ENCODE measurements at places on chromosomes 11 and 22.
A peak's percentile ranks its signal among the peaks of the same experiment; 100 is the strongest.

DNA sequence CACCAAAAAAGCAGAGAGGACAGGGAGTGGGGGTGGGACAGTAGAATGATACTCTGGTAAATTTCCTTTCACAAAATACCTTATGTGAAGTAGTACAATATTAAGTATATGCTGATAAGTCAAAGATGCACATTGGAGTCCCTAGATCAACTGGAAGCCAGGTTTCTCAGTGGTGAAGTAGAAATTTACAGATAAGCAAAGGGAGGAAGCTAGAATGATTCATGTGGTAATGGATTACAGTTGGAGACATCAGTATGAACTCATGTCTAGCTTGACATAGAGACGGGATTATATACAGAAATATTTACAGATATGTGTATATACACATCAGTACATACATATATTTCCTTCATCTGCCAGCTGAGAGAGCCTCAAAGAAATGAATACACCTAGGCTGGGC lies 21.5 kb downstream of the PLEKHB1 start:
- DNase-seq: no peak

DNA sequence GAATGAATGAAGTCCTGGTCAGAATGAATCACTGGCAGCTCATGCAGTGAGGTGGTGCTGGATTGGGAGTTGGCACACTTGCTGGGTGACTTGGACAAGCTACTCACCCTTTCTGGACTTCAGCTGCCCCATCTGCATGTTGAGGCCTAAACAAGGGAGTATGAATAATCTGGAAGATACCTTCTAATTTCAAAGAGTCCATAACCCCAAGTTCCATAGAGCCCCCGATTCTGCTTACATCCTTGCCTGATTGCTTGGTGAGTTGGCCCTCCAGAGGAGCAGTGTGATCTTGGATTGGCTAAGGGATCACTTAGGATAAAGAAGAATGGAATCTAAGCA lies 18.3 kb upstream of the ACCSL start:
- no peak for DNase-seq

GRCh38 chr11:35304900-35305460 lies 114.4 kb downstream of the SLC1A2 start:
- peak; percentile 20 for DNase-seq

DNA sequence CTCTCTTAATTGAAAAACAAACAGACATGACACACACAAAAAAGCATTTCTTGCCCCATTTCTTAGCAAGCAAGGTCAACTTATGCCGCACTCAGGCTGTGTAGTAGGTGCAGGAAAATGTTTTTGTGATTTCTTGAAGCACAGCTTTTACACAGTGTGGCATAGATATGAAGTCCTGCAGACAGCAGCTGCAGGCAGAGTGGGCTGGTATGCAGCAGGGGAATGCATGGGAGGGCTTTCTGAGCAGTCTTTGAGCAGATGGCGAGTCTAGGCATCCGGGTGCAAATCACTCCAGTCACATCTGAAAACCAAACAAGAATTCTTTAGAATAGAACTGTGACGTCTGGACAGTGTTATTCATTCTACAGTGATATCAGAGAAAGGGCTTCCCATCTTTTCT lies 87.5 kb downstream of the BLID start:
- DNase-seq: no peak

DNA sequence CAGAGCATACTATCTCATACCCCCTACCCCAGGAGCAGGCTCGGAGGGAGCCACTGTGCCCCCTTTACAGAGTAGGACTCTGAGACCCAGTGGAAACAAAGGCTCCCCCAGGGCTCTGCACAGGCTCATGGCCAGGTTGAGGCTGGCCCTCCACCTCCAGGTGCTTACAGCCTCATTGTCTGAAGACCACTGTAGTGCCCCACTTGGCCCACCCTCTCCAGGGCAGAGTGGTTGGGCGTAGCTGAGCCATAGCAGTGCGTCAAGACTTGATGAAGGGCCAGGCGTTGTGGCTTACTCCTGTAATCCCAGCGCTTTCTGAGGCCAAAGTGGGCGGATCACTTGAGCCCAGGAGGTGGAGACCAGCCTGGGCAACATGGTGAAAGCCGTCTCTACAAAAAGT lies 1.7 kb downstream of the ANKRD13D start:
- no peak for DNase-seq

DNA sequence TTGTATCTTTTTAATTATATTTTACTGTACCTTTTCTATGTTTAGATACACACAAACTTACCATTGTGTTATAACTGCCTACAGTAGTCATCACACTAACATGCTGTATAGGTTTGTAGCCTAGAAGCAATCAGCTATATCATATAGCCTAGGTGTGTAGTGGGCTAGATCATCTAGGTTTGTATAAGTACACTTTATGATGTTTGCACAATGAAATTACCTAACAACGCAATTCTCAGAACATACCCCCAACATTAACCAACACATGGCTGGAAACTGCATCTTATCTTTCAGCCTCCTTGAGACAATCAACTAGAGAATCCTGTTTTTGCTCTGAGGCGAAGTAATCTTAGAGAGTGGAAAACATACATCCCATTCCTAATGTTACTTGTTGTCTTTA lies 60.2 kb upstream of the MTMR2 start:
- no peak for DNase-seq

DNA sequence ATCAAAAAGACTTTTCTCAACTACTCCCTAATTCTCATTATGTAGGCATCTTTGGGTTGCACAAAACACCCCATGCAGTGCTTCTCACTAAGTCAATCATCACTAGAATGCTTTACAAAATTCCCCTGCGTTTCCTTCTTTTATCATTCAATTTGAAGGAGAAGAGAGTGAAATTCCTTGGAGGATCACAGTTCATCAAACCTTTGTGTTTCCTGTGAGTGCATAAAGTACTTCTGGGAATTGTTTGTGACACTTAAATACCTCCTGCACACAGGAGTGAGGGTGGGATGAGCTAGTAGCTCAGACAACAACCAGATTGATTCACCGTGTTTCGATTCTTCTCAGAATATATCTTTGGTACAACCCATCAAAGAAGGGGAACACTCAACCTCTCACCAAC lies 3.7 kb upstream of the OR5AR1 start:
- no peak for DNase-seq

DNA sequence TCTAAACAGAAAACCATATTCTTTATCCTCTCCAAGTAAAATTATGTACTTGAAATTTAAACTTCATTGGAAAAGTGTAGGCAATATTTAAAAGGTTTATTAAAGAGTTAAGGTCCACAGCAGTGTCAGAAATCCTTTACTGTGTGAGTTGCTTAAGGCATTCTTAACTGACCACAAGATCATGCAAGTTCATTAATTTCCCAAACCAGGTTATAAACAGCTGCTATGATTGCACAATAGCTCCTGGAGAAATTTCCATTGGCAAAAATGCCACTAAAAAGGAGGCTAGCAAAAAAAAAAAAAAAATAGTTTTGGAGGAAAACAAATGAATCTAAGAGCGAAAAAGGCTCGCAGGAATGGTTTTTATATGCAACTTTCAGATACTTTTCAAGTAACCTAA lies 106.2 kb downstream of the ETS1 start:
- no peak for DNase-seq

- no peak for DNase-seq
These were observed 189.5 kb downstream of the DDX10 start for GRCh38 chr11:108854346-108854745.

DNA sequence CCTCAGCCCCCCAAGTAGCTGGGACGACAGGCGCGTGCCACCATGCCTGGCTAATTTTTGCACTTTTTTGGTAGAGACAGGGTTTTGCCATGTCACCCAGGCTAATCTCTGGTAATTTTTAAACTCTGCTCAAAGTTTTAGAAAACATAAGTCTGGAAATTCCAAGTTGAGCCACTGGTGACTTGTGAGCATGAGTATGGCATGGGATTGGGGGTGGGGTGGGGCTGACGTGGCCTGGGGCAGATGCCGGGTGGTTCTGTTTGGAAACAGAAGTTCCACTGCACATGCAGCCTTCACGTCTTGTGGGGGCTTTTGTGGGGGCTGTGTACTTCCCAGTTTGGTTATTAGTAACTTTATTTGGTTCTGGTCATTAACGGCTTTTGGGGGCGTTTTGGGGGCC lies 67.3 kb downstream of the PTPRJ start:
- DNase-seq: peak; percentile 88

DNA sequence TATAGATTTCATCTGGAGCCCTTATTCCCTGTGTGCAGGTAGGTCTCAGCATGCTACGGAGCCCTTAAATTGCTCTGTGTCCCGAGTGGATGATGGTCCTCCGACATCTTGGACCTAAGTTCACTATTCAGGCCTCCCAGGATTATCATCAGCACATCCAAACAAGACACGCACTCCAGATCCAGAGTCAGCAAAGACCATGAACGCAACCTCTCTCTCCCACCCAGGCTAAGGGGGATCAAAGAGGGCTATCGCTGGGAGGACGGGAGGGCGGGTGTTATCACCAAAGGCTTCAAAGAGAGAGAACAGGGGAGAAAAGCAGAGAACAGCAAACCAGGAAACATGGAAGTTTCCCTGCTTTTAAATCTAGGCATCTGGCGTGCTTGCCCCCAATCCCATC lies 659.4 kb downstream of the TBC1D22A start:
- DNase-seq: no peak

DNA sequence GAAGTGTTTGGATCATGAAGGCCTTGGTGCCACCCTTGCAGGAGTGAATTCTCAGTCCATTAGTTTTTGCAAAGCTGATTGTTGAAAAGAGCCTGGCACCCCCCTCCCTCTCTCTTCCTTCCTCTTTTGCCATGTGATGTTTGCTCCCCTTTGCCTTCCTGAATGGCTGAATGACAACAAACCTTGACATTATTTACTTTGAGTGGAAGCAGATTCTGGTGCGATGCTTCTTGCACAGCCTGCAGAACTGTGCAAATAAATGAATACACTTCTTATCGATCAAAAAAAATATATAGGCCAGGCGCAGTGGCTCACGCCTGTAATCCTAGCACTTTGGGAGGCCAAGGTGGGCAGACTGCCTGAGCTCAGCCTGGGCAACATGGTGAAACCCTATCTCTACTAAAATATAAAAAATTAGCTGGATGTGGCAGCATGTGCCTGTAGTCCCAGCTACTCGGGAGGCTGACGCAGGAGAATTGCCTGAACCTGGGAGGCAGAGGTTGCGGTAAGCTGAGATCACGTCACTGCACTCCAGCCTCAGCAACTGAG lies 2.0 kb upstream of the NARS2 start:
- DNase-seq: peak; percentile 43

DNA sequence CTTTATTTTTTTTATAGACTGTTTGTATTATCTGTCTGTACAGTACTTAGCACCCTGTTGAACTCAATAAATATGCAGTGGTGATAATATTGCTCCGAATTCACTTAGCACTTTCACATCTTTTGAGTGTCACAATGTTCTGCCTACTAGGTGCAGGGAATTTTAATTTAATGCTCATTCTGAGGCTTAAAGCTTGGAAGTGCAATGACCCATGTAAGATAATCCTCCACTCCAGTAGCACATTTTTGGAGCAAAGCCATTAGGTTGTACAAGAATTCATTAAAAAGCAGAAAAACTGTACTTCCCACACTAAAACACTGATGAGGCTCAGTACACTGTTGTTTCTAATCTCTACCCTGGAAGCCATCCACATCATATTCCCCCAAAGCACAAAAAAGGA lies 255.3 kb upstream of the MTNR1B start:
- DNase-seq: no peak

DNA sequence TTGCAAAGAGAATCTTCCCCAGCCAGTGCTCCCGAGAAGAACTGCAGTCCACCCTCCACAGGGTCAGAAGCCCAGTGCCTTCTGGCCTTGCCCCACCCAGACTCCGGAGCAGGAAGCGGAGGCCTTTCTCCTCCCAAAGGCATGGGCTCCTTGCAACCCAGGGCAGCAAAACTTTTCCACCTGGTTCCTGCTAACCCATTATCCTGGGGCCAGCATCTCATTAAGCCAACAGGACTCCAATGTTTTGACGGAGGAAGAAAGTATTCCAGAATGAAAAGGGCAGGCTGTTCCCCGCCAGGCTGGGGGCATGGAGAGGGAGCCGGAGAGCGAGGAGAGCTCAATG lies 88.1 kb downstream of the RTL6 start:
- no peak for DNase-seq

GRCh38 chr22:36352803-36353507 lies 34.8 kb downstream of the MYH9 start:
- DNase-seq: no peak

DNA sequence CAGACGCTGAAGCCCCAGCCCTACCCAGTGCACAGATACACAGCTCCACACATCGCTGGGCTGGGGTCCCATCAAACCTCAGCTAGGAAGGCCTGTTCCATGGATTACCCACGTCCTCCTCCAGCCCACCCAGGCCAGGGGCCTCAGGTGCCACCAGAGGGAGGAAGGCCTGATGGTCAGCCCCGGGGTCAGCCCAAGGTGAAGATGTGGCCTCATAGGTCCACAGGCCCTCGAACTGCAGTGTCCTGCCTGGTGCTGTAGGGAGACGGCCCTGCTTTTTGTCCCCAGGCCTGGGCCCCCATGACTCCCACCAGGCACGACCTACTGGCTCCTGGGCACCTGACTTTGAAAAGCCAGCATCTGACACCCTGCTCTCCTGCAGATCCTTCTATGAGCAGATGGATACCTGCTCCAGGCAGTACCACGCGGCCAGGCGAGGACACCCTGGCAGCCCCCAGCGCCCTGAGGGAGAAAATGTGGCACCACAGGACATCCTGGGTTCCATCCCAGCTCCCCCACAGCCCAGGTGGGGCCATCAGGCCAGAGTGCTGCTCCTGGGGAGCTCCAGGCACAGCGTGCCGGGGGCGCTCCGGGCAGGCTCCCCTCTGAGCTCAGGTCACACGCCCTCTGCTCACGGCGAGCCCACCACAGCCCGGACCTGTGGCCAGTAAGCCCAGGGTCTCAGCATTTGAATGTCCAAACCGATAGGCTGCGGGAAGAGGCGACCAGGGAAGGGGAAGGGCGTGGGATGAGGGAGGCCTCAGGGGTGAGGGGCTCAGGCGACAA lies 15.8 kb upstream of the MOB2 start:
- no peak for DNase-seq

GRCh38 chr11:119816660-119817059 lies 87.7 kb upstream of the NECTIN1 start:
- DNase-seq: no peak

GRCh38 chr11:72208281-72208680 lies 8.3 kb upstream of the FOLR2 start:
- peak; percentile 61 for DNase-seq

DNA sequence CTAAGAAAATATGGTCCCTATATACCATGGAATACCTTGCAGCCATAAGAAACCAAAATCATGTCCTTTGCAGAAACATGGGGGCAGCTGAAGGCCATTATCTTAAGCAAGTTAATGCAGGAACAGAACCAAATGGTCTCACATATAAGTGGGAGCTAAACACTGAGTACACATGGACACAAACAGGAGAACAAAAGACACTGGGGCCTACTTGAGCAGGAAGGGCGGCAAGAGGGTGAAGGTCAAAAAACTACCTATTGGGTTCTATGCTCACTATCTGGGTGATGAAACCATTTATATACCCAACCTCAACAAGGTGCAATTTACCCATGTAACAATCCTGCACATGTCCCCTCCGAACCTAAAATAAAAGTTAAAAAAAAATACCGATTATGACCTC lies 22.5 kb downstream of the GAS2 start:
- no peak for DNase-seq
